ENCODE measurements at places on chromosomes 4 and X.

DNA sequence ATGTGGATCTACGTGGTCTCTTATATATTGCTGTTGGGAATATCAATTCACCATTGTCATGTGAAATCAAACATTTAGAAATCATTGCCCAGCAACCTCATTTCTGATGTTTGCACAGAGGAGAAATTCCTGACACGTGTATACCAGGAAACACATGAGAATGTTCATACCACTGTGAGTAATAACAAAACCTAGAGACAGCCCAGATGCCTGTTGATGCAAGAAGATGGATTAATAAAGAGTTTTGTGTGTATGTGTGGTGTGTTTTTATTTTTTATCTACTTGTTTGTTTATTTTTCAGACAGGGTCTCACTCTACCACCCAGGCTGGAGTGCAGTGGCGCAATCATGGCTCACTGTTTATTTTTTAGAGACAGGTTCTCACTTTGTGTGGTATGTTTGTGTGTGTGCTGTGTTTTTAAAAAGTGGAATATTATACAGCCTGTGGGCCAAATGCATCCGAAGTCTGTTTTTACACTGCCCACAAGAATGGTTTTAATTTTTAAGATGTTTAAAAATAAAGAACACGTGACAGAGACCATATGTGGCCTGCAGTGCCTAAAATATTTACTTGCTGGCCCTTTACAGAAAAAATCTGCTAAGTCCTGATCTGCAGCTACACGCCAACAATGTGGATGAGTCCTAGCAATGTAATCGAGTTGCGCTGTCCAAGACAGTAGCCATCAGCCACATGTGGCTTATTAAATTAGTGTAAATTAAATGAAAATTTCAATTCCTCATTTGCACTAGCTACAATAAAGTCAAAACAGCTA lies 39.2 kb downstream of the TXLNG start:
- DNase-seq = no peak

- no peak for DNase-seq
Measured at GRCh38 chrX:80120335-80120734, 105.8 kb downstream of the TBX22 start.

GRCh38 chr4:75031775-75032174 lies 98.9 kb downstream of the PARM1 start:
- DNase-seq = no peak

DNA sequence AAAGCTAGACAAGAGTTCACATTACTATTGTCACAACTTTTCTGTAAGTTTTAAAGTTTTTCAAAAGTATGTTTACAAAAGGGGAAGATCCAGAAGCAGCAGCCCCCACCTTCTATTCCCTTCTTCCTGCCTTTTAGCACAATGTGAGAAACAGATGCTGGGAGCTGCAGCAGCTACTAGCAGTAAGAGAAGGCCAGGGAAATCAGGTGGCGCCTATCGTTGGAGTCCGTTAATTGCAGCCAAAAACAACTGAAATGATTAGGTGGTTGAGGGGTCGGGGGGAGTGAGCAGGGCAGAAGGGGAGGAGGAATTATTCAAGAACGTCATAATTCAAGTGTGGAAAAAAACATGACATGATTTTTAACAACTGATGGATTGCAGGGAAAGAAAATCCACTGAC lies 27.4 kb downstream of the FRYL start:
- DNase-seq = no peak

DNA sequence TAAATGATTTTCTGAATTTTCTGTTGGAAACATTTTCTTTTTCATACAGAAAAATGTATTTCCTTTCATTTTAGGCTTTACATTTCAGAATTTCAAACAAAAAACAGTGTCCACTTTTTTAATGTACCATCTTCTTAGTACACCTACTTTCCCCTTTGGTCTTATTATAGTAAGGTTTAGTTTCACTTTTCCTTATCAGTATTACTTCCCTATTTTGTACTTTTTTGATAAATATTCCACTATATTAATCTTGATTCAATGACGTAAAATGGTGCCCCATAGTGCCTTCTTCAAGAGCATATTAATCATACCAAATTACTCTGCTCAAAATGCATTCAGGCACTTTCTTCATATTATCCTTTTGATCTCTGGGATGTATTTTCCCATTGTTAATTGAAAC lies 52.5 kb downstream of the BANK1 start:
- DNase-seq = no peak

GRCh38 chr4:125091541-125091940 lies 223.2 kb upstream of the FAT4 start:
- DNase-seq = no peak

DNA sequence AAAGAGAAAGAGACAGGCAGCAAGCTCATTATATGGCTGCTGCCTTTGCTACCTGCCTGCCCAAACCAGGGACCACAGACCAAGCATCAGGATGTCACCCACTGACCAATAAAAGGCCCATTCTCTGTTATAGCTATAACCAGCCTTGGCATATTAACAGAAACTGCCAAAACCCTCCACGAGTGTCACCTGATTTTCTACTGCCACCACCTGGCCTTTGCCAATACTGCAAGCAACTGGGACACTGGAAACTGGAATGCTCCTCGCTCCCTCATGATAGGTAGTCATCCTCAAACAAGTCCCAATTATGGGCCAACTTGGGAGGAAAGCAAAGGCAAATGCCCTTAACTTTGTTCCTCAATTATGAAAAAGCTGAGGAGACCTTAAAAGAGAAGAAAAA lies 76.0 kb downstream of the SPIN4 start:
- no peak for DNase-seq

DNA sequence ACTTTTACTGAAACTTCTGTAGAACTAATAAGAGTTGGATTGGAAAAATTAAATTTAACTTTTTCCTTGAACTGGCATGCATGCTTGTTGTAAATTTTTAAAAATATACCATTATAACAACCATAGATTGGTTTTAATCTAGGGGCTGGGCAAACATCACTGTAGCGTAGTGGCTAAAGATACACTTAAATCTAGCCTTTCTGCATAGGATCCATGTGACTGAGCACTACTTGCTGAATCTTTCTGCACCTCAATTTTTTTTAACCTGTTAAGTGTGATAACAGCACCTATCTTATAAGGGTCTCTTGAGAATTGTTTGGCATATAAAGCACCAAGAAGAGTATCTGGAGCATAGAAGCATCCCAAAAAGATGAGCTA lies 4.1 kb downstream of the ANXA10 start:
- DNase-seq = no peak

- peak; percentile 12 for DNase-seq
Measured at GRCh38 chr4:159455675-159456237, 352.9 kb downstream of the RAPGEF2 start.

- no peak for DNase-seq
Measured at GRCh38 chr4:151725087-151725486, 35.7 kb downstream of the GATB start.

- DNase-seq = no peak
Measured at GRCh38 chrX:95055991-95056390, 1382.0 kb downstream of the FAM133A start.

DNA sequence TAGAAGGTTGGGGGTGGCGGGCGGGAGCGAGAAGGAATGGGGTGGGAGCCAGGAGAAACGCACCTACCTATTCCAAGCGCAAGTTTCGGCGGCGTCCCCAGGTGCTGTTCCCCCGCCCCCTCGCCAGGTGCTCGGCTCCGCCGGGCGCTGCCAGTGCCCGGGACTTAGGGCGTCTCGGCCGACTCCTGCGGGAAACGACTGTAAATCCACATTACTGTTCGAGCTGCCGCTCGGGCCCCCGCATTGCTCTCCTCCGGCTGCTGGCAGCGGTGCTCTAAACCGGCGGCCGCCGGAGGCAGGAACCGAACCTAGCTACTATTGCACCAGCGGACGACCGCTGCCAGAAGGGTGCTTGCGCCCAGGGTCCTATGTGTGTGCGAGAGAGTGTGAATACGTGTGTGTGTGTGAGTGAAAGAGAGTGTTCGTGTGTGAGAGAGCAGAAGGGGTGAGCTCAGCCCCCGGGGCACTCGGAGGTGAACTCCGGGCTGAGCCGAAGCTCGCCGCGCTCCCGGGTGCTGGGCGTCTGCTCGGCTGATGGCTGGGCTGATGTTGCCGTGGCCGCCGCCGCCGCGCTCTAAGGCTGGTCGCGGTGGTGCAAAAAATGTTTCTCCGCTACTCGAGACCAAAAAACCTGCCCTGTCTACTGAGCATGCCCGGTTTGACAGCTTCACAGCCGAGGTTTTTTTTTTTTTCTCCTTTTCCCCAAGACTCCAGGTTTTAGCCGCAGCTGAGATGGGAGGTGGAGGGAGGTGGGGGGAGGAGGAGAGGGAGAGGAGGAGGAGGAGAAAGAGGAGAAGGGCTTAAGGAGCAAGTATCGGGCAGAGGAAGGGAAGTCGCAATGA lies 115.7 kb upstream of the TEX13C start:
- peak; percentile 82 for DNase-seq

DNA sequence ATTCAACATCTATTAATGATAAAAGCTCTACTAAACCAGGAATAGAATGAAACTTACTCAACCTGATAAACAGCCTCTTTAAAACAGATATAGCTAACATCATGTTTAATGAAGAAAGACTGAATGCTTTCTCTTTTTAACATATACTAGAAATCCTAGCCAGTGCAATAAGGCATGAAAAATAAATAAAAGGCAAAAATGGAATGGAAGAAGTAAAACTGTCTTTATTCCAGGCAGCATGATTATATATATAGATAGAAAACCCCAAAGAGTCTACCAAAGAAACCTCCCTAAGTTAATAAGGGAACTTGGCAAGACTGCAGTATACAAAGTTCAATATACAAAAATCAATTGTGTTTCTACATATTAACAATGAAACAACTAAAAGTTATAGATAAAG lies 25.5 kb downstream of the WDFY3 start:
- no peak for DNase-seq

DNA sequence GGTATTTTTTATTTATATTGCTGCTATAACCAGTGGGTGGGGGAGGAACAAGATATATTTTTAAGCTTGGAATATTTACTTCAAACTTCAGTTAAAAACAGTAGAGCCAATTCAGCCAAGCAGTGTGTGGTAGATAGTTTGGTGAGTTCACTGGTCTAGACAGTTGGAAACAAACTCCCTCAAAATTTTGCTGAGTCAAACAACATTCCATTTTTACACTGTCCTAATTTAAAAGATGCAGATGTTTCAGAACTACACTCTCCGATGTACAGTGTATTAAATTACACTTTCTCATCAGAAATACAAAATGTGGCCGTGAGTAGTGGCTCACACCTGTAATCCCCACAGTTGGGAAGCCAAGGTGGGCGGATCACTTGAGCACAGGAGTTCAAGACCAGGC lies 23.3 kb downstream of the PRKX start:
- no peak for DNase-seq

- DNase-seq = no peak
Measured at GRCh38 chr4:79315891-79316290, 10.0 kb downstream of the NAA11 start.

DNA sequence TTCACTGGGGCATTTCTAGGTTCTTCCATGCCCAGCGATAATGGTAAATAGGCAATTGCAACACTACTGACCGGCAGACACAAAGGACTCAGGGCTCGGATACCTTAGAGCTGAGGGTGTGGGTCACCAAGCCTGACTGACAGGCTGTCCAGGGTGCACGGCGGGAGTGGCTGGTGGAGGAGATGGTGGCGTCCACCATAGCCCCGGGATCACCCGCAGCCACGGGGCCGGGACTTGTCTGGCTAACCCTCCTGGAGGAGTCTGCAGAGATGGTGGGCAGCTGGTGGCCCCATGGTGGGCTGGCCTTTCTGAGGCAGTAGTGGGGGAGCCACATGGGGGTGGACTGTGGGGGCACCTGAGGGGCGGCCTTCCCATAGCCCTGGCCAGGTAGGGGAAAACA lies 11.7 kb upstream of the ABLIM2 start:
- DNase-seq = no peak

GRCh38 chr4:174604198-174604597 lies 81.9 kb upstream of the HPGD start:
- peak; percentile 53 for DNase-seq

DNA sequence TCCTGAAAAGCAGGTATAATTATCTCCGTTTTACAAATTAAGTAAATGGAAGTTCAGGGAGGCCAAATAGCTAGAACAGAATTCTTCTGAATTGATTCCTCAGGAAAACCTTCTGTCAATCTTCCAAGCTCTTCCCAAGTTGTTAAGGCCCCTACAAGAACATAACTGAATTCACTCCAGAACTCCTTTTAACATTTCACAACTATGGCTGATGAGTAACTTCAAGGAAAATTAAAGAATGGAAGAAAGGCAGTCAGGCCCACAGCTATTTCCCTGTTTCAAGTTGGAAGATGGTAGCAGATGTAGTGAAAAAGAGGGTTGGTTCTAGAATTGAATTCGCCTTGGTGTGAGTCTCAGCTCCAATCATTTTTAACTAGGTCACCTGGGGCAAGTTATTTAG lies 15.9 kb downstream of the SETD7 start:
- no peak for DNase-seq

DNA sequence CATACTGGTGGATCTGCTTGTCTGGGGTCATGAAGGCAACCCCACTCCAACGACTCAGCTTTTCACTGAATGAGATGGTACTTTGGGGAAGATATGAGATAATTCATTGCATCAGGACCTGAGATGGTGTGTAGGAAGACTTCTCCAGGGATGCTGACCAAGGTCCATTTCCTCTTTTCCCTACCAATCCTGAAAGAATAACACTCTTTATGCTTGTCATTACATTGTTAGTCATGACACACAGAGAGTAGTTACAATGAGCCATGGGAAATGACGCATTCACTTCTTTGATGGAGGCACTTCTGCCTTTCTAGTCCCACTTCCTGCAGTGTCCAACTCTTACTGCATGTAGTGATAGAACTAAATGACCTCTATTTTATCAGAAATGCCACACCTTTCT lies 58.6 kb downstream of the AREG start:
- no peak for DNase-seq

DNA sequence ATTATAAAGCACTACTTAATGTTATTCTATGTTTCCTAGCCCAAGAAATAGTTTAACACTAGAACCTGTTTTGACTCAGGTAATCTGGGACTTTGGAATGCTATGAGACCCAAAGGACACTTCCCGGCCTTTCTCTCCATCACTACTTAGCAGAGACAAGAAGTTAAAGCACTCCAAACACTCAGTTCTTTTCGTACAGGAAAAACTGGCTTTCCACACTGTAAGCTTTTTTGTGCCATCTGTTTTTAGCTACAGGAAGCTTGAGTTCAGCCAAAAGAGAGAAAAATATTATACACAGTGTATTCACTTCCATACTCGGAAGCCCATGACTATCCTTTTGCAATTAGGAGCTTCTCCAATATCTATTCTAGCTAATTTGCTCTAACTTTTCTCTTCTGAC lies 7.9 kb upstream of the FGF13 start:
- DNase-seq = no peak

DNA sequence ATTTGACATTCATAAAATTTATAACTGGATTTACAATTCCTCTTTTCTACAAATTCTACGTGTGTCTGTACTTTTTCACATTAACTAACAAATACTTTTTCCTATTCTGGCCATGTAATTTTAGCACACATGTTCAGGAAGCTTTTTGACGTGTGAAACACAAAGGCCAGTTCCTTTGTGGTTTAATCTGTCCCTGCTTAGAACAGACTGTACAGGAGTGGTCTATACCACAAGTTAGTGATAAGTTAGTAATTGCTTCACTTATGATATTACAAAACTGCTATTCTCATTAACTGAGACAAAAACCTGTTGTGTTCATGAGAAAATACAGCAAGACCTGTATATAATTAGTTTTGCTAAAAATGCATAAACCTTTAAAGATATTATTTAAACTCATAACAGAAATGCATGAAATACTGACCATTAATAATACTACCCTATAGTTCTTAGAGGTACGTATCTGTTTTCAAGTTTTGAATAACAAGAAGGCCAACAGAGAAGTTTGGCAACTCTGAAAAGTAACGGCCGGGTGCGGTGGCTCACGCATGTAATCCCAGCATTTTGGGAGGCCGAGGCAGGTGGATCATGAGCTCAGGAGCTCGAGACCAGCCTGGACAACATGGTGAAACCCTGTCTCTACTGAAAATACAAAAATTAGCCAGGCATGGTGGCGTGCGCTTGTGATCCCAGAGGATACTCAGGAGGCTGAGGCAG lies 13.7 kb upstream of the AREG start:
- DNase-seq = peak; percentile 50

Measured in left lung (tissue), 14 donors.